GM13976 (cell line): ENCODE measurements at places on chromosomes 7 and 10.
A peak's percentile ranks its signal among the peaks of the same experiment; 100 is the strongest.

DNA sequence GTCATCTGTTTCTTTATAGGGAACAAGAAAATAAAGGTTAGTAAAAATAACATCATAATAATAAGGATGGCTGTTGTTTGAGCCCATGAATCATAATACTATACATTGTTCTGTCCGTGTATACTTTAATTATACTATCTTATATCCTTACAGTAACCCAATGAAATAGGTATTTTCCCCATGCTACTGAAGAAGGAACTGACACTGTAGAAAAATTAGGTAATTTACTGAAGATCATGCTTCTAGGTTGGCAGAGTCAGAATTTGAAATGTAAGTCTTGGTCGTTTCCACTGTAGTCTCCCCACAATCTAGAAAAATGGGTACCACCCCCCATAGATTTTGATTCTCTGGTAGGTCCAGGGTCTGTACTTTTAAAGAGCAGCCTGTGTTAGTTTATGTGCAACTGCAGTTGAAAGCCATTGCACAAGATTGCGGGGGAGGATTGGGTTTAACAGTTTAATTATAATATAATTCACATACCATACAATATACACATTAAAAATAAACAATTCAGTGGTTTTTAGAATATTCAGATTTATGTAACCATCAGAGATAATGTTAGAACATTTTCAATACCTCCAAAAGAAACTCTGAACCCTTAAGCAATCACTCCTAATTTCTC is 47.7 kb downstream of the SHOC2 start:
- no peak for DNase-seq

GRCh38 chr7:104431930-104432329 is 103.5 kb downstream of the LHFPL3 start:
- no peak for DNase-seq

GRCh38 chr10:75744261-75744660 is 312.8 kb downstream of the LRMDA start:
- DNase-seq, result no peak

DNA sequence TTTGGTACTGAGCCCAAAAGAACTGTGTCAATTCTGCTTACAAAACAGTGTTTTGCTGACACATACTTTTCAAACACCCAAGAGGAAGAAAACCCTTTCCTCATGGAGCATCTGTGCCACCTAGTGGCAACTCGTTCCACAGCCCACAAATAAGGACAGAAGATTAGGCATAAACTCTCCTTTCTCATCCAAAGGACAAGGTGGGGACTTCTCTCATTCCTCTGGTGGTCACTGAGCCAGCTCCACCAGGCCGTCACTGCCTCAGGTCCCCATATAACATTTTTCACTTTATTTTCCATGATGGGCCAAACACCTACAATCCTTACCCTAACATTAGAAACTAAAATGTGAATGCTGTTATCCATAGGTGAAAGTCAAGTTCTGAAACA is 76.9 kb downstream of the RNF216 start:
- peak; percentile 65 for DNase-seq

DNA sequence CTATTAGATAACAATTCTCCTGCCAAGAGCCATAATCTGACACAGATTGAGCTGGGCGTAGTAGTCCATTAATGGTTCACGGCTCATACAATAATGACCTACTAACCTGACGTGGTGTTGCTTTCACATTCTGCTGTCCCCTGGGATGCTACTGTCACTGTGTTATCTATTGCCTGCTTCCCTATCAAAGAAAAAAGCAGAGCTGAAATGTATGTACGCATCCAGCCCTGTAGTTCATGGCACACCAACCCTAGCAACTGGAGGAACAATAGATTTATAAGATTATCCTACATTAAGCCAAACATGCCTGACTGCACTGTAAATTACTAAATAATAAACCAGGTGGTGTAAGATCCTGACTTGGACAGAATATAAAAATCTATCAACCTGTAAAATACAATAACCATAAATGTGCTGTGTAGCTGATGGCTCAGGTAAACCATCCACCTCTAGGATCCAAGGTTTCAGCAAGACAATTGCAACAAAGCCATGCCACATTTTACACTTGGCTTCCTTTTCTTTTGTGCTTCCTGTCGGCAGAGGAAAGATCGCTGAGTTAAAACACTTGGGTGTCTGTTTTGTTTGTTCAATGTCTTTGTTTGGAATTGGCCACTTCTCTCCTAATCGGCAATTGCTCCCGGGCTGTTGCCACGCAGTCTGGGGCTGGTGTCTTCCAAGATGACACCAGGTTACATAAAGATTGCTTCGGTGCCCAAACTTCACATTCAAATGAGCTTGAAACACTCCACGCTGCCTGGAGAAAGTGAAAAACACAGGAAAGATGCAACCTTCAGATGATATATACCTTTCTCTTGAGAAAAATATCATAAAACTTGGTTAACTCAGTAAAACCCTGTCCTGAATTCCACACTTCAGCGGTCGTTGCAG is 143.9 kb upstream of the MGMT start:
- DNase-seq, result no peak

- no peak for DNase-seq
Measured at GRCh38 chr7:84677117-84677732, 482.6 kb upstream of the SEMA3A start.

- no peak for DNase-seq
Measured at GRCh38 chr7:28990200-28990960, 32.2 kb upstream of the TRIL start.

DNA sequence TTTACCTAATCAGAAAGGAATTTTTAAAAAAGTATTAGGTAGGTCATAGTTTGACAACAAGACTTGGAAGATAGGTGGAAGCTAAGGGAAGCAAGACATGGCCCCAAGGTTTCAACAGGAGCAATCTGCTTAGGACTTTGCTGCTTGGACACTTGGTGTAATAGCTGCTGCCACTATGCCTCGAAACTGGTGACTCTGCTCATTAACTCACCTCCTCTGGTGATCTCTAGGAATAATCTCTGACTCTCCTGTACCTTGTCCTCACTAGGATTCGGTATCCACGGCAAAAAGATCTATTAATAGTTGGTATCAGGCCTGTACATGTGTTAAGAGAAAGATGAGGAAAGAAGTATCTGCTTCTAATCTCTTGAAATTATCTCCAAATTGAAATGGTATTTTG is 53.1 kb downstream of the PTEN start:
- no peak for DNase-seq

GRCh38 chr10:93218386-93218785 is 144.7 kb downstream of the CYP26A1 start:
- DNase-seq, result no peak

DNA sequence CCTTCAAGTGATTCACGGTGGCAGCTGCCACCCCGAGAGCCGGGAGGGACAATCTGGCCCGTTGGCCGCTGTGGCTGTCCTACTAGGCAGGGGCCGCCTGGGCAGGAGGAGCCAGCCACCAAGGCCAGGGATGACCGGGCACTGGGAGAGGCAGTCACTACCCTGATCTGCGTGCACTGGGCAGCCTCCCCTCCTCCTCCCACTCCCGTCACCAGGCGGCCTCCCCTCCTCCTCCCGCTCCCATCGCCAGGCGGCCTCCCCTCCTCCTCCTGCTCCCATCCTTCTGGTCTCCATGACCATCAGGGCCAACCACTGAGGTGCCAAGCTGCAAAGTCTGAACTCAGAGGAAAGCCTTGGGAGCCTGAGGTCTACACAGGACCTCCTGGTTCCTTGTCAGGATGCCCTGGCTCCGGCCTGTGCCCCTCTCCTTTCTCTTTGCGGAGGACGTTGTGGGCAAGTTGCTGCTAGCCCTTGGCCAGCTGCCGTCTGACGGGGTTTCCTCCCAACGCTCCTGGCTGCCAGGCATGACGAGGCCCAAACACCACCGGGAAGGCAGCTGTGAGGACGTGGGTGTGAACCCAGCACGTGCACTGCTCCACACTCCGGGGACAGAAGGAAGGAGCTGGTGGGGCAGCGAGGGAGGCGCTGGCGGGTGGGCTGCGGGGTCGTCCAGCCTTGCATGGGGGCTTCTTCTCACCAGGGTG is 131.1 kb downstream of the WDR37 start:
- no peak for DNase-seq

DNA sequence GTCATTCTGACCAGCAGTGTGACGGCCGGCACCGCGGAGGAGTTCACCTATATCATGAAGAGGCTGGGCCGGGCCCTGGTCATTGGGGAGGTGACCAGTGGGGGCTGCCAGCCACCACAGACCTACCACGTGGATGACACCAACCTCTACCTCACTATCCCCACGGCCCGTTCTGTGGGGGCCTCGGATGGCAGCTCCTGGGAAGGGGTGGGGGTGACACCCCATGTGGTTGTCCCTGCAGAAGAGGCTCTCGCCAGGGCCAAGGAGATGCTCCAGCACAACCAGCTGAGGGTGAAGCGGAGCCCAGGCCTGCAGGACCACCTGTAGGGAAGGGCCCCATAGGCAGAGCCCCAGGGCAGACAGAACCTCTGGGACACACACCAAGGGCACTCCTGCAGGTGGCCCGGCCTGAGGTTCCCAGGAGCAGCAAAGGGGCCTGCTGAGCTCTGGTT is 9.0 kb downstream of the RBP3 start:
- no peak for DNase-seq

DNA sequence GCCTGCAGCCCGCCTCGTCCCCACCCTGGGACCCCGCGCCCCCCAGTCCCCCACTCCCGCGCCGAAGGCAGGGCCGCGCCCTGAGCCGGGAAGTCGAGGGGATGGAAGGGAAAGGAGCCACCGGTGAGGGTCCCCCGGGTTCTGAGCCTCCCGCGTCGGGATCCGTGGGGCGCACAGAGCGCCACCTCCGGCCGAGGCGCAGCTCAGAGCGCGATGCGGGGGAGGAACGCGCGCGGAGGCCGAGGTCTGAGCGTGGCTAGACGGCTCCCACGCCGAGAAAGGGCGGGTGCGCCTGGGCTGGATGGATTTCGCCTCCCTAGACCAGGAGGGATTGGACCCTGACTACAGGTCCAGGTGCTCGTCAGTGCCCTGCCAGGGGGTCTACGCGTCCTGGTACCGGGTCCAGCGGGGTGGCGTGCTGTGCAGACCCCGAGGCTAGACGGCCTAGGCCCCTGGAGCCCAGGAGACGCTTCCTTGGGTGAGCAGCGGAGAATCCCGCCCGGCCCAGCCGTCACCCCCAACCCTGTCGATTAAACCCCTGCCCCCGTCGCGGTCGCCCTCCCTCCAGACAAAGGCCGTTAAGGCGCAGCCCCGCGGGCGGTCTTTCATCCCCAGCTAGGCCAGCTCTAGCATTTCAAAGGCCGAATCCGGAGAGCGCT is 986 bp upstream of the PDGFA start:
- DNase-seq, result no peak

DNA sequence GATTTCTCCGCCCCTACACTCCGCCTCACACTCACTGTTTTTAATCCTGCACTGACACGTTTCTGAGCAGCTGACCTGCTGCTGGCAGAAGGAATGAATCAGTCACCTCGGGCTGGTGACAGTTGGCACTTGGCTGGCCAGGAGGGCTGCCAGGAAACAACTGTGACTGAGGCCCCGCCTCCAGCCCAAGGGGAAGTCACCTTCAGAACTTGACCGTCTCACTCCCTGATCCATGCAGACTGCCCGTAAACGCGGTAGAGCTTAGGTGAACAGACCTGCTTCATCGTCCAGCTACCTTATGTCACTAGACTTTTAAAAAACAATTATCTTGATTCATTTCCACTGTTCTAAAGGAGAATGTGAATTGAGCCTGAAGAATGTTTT is 107.5 kb downstream of the DOCK1 start:
- no peak for DNase-seq

- DNase-seq, result no peak
Measured at GRCh38 chr7:31811650-31812461, 124.8 kb downstream of the PPP1R17 start.

GRCh38 chr7:134126966-134127848 is at the start of gene LRGUK:
Gene LRGUK (plus strand): TSS chr7:134127340. CDS start chr7:134127368, 28 bp downstream.
- DNase-seq, result peak; percentile 88

GRCh38 chr10:43069579-43069978 is 7.3 kb upstream of the RET start:
- DNase-seq, result no peak

GRCh38 chr10:10903620-10904019 is 114.1 kb upstream of the CELF2 start:
- DNase-seq, result no peak

- no peak for DNase-seq
Measured at GRCh38 chr7:17158261-17158660, 140.2 kb upstream of the AHR start.
